ENCODE measurements at places on chromosomes 6 and 20.
A peak's percentile ranks its signal among the peaks of the same experiment; 100 is the strongest.

DNA sequence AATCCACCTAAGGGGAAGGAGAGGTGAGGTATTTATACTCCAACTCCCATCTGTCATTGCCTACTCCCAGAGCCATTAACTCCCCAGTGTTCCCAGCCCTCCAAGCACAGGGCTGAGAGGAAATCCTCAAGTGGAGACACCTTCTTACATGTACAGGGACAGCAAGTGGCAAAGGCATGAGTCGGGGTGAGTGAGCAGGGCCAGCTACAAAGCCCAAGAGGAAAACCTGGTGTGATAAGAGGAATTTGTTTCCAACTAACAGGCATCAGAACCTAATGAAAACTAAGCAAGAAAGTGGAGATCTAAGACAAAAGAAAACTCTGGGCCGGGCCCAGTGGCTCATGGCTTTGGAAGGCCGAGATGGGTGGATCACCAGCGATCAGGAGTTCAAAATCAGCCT is 70.0 kb upstream of the SRSF6 start:
- no peak for DNase-seq

DNA sequence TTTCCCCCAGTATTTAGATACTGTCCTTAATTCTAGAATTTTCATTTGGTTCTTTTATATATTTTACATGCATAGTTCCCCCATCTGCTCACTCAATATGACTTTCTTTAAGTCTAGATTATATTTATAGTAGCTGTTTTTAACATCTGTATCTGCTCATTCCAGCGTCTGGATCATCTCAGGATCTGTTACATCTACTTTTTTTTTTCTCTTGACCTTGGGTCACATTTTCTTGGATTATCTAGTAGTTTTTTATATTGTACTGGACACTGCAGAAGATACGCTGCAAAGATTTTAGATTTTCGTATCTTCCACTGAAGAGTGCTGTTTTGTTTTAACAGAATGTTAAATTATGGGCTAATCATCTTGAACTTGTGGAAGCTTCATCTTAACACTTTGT is 20.7 kb downstream of the RAB22A start:
- DNase-seq = no peak

DNA sequence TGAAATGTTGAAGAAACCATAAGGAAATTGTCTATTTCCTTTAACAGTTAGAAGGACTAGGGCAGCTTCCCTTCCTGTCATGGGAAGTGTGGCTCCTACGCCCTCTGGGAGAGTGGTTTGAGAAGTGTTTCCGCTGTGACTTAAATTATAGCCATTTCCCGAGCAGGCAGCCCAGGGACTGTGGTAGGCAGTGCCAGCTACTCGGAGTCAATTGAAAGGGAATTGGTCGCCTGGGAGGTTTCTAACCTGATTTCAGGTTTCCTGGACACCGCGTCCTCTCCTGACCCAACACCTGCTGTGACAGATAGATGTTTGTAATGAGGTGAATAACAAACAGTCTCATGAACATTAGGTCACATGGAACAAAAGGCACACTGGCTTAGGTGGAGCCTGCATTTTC is 256.1 kb upstream of the PLCB4 start:
- no peak for DNase-seq

DNA sequence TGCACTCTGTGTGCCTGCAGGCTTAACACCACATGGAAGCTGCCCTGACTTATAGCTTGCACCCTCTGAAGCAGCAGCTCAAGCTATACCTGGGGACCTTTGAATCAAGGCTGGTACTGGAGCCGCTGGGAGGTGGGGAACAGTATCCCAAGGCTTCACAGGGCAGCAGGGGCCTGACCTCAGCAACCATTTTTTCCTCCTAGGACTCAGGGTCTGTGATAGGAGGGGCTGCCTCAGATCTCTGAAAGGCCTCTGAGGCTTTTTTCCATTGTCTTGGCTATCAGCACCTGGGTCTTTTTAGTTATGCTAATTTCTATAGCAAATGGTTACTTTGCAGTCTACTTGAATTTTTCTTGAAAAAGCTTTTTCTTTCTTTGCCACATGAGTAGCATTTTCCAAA is 80.2 kb upstream of the OPRM1 start:
- no peak for DNase-seq

DNA sequence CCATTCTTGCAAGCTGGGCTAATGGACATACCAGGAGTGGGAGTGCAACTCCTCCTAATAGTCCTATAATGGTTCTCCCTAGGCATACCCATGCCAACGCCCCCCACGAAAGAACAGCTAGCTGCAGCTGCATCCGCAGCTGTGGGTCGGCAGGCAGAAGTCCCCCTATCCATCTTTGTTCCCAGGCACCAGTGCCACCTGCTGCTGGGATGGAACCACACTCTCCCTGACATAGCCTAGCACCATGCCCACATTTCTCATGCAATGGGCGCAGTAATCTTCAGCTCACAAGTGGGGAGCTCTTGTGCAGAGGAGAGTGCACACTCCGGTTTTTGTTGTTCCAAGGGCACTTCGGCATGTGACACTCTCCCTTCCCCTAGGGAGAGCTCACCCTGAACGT is 567.8 kb downstream of the GRIK2 start:
- DNase-seq = no peak

DNA sequence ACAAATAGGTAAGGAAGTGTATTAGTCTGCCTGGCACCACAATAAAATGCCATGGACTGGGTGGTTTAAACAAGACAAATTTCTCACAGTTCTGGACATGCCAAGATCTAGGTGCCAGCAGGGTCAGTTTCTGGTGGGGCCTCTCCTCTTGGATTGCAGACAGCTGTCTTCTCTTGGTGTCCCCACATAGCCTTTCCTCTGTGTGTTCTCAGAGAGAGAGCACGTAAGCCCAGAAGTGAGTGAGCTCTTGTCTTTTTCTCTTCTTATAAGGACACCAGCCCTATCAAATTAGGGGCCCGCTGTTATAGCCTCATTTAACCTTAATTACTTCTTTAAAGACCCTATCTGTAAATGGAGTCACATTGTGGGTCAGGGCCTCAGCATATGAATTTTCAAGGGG is 28.3 kb downstream of the SMPDL3A start:
- DNase-seq = no peak

DNA sequence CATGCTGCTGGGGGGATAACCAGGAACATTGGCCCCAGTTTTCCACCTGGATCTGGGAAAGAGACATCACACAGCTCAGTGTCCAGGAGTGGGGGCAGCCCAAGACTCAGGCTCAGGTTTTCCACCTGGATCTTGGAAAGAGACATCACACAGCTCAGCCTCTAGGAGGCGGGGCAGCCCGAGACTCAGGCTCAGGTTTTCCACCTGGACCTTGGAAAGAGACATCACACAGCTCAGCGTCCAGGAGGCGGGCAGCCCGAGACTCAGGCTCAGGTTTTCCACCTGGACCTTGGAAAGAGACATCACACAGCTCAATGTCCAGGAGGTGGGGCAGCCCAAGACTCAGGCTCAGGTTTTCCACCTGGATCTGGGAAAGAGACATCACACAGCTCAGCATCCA is 361.6 kb downstream of the THBS2 start:
- no peak for DNase-seq

- no peak for DNase-seq
Measured at GRCh38 chr20:44537993-44538392, 16.1 kb upstream of the SERINC3 start.

DNA sequence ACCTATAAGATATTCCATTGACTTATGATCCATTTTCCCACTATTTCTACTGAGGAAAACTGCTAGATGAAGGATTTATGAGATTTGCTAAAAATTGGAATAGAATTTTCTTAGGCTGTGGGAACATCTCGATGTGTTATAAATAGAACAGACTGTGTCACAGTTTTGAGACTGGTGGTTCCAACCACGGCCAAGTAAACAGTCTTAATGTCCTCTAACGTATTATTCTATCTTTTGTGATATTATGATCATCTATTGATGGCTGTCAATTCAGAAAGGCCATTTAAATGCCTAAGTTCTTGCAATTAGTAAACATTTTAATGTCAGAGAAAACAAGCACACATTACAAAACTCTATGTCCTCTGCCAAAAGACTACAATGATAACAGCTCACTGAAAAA is 71.5 kb upstream of the PLN start:
- DNase-seq = no peak

GRCh38 chr6:10759312-10759839 is 11.8 kb downstream of the TMEM14B start:
- no peak for DNase-seq

DNA sequence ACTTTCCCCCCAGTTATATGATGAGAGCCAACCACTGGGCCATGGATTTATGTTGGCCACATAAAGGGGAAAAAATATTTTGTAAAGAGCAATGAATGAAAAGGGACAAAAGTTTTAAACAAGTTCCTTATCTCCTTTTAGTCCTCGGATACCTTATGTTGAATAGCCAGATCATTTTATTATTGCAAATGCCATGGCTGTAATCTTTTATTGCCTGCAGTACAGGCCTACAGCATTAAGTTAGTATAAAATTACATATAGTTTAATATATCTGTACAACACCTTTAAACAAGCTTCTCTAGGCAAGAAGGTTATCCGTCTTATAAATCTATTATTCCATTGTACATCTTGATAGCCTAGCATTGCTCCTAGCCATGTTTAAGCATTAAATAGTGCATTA is 93.9 kb upstream of the SLC35B3 start:
- no peak for DNase-seq

GRCh38 chr20:64160118-64160517 is 4.1 kb upstream of the MYT1 start:
- no peak for DNase-seq

- DNase-seq = no peak
Measured at GRCh38 chr6:34025112-34025807, 120.6 kb downstream of the GRM4 start.

DNA sequence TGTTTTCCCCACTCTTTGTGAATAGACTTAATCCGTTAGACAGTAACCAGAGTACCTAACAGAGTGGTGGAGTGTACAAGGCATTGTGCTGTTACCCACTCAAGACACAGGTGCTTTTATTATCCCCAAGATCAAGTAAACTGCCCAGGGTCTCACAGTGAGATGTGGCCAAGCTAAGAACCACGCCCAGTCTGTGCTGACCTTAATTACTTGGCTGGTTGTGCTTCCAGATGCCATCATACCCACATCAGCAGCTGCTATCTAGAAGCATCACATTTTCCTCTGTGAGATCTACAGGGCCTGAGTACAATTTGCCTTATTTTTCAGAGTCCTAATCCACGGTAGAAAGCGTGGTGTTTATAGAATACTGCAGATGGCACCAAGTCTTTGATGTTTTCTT is 70.3 kb downstream of the GFRA4 start:
- DNase-seq = no peak

GRCh38 chr6:3196770-3197169 is 30.7 kb downstream of the TUBB2B start:
- no peak for DNase-seq

DNA sequence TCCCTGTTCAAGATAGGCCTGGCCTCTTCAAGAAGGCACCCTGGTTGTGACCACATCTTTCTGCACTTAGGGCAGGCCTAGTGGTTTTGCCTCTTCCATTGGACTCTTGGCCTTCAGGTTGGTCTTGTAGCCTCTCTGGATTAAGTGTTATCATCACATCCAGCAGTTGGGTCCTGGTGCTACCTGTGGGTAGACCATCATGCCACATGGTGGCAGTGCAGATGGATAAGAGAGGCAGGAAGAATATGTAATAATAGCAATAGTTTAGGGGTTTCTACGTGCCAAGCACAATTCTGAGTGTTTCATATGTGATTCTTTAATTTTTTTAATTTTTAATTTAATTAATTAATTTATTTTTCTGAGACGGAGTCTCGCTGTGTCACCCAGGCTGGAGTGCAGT is 28.5 kb upstream of the SNRPB2 start:
- DNase-seq = no peak

DNA sequence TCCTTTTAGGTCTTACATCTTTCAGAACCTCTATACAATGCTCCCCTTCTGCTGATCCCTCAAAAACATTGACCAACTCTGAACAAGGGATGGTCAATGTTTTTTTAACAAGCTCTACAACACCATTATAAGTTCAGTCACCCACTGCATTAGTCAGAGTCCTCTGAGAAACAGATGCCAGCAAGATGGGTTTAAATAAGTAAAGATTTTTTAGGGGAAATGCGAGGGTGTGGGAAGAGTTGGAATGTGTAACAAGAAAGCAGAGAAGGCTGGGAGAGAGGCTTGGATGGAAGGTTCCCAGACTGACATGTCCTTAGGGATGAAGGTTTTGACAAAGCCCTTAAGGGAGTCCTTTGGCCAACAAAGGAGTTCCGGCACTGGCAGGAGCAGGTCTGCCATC is 478.3 kb downstream of the FRK start:
- DNase-seq = no peak

- DNase-seq = no peak
Measured at GRCh38 chr6:14322841-14323240, 205.3 kb downstream of the CD83 start.

- no peak for DNase-seq
Measured at GRCh38 chr6:46733341-46733801, 1.8 kb downstream of the PLA2G7 start.

- DNase-seq = no peak
Measured at GRCh38 chr6:104601721-104602120, 258.0 kb downstream of the HACE1 start.

GRCh38 chr6:3926150-3926482 is 76.9 kb downstream of the FAM50B start:
- DNase-seq = no peak

GRCh38 chr6:166010136-166010960 is 157.3 kb downstream of the TBXT start:
- no peak for DNase-seq

DNA sequence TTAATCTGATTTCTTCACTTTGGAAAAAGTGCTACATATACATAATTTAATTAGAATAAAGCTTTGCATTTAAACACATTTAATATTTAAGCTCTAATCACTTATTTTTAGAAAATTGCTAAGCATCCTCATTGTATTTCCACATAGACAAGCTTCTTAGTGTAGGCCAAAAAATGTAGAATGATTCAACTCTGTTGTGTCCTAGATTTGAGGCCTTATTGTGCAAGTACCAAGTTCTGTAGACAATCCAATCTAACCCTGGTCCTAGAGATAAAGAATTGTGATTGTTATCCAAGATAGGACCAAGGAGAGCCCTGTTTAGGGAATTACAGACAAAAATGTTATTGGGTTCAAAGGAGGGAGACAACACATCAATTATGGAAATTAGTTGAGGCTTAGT is 27.6 kb downstream of the MRAP2 start:
- DNase-seq = no peak

DNA sequence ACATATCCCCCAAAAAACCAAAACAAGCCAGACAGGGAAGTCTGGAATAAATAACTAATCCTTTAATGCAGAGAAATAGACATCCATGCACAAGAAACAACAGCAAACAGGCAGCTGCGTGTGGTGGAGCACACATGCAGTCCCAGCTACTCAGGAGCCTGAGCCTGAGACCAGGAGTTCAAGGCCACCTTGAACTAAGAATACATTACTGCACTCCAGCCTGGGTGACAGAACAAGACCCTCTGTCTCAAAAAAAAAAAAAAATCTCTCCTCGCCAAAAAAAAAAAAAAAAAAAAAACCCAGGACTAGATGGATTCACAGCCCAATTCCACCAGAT is 48.2 kb upstream of the SRSF6 start:
- no peak for DNase-seq

GRCh38 chr6:159969204-159969912 is 476 bp downstream of the IGF2R start:
- peak; percentile 73 for DNase-seq
